ENCODE measurements at places on chromosomes 13 and 19. TPM values are rescaled to one million over a fixed set of nuclear protein-coding genes. Genes with fewer than 3 reads are reported as not detected.
A peak's percentile ranks its signal among the peaks of the same experiment; 100 is the strongest.

- no peak for DNase-seq
Measured at GRCh38 chr13:109213714-109214113, 572.7 kb downstream of the IRS2 start.

DNA sequence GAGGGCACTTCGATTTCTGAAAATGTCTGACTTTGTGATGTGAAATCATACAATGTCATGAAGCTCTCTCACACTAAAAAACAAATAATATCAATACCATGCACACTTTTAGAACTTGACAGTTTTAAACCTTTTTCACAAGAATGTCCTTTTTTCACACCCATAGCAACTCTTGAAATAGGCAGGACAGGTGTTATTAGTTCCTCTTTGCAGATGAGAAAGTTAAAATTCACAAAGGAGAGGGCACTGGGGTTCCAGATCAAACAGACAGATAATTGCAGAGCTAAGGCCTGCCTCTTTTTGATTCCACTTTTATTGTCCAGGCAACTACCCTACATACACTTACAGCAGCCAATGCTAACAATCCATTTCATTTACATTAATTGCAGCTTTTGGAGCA is 142.8 kb downstream of the KLF12 start:
- DNase-seq, result no peak

GRCh38 chr19:17431417-17431816 is 11.6 kb downstream of the MVB12A start:
- DNase-seq, result no peak

- no peak for DNase-seq
Measured at GRCh38 chr13:112449545-112449930, 73.4 kb downstream of the SPACA7 start.

- peak; percentile 59 for DNase-seq
Measured at GRCh38 chr19:51637362-51637978, 7.3 kb upstream of the SIGLEC5 start.

GRCh38 chr13:38624822-38625221 is 62.1 kb upstream of the FREM2 start:
- peak; percentile 93 for DNase-seq

GRCh38 chr13:66657165-66657881 is 572.8 kb downstream of the PCDH9 start:
- DNase-seq, result peak; percentile 8

DNA sequence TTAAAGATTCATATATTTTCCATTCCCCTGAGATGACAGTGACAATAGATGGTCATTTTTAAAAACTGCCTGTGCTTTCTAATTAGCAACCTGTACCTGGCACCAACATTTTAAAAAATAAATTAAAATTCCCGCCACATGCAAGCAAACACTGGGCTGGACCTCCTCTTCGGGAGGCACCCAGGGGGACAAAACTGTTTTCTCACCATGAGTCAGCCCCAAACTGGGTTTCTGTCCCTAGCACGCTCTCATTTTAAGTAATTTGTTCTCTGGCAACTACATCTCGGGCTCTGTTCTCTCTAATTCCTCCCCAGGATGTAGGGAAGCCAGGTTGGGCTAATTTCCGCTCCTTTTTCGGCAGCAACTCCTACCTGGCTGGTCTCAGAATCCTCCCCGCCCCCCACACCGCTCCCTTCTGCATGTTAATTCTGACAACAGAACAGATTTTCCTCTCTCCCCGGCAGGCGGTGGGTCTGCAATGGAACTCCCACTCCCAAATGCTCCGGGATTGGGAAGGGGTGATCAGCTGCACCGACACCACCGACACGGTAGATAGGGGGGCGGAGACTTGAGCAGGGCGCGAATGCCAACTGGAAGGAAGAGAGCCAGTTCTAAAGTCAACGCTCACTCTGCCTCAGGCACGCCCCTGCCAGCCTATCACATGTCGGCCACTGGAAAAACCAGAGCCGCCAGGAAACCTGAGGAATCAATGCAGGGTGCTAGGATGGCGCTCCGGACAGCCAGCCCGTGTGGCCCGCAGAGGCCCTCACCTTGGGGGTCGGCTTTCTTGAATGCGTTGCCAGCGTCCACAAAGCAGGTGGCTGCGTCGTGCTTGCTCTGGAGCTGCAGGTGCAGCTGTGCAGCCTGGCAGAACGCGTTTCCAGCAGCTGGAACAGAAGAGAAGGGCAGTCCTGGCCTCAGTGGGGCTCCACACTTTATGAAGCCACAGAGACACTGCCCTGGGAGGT is 14.7 kb downstream of the NAPA start:
- DNase-seq, result peak; percentile 71

DNA sequence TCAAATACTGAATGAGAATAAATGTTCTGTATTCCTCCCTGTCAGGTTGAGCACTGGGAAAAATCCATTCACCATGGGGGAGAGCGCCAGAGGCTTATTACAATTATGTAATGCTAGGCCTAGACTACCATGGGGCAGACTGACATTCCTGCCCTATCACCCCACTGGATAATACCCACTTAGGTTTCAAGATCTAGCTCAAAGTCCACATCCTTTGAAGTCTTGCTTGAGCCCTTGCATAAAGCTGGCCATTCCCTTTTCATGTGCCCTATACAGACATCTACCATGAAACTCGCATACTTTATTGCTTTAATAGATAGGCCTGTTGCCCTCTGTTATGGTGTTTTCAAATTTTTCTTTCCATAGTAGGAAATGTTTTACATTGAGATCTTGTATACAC is 149.3 kb downstream of the RGCC start:
- no peak for DNase-seq

- no peak for DNase-seq
Measured at GRCh38 chr19:18651733-18652132, 14.9 kb downstream of the KLHL26 start.

DNA sequence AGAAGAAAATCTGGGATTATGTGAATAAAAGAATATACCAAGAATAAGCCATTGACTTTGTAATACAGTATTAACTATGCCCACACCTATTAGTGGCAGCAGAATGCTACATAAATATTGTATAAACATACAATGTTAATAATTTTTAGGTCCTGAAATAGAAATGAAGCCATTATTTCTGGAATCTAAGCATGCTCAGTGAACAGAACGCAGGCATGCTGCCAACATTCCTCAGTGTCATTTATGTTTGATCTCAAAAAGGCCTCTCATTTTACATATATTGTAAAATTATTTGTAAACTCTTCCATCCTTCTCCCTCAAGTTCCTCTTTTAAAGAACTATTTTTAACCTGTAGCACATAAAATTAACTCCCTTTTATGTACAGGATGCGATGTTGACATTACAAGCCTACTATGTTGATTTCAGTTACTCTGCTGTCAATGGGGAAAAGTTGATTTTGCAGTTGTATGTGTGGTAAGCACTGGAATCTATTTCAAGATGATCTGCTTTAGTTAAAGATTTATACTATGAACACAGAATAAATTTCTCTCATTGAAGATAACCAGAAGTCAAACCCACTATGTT is 118.8 kb downstream of the VWA8 start:
- no peak for DNase-seq

DNA sequence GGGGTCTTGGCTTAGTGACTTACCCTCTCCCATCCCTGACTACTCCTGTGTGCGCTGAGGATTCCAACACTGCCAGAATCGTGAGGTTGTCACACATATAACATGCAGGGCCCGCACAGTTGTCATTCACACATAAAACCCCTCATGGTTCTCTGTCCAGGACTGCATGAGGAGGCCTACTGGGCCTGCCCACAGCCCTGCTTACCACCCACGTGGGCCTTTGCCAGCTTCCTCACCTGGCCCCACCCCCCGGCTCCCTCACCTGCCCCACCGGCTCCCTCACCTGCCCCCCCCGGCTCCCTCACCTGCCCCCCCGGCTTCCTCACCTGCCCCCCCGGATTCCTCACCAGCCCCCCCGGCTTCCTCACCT is 197.2 kb downstream of the TEX29 start:
- no peak for DNase-seq

DNA sequence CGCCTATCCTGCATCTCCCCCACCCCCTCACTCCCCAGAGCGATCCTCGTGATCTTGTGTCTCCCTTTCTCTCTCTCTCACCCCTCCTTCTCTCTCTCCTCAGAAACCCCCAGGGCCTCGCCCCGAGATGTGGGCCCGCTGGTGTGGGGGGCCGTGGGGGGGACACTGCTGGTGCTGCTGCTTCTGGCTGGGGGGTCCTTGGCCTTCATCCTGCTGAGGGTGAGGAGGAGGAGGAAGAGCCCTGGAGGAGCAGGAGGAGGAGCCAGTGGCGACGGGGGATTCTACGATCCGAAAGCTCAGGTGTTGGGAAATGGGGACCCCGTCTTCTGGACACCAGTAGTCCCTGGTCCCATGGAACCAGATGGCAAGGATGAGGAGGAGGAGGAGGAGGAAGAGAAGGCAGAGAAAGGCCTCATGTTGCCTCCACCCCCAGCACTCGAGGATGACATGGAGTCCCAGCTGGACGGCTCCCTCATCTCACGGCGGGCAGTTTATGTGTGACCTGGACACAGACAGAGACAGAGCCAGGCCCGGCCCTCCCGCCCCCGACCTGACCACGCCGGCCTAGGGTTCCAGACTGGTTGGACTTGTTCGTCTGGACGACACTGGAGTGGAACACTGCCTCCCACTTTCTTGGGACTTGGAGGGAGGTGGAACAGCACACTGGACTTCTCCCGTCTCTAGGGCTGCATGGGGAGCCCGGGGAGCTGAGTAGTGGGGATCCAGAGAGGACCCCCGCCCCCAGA is 12.8 kb upstream of the TOMM40 start:
- no peak for DNase-seq

GRCh38 chr13:100808330-100809128 is 133.9 kb upstream of the TMTC4 start:
- no peak for DNase-seq

DNA sequence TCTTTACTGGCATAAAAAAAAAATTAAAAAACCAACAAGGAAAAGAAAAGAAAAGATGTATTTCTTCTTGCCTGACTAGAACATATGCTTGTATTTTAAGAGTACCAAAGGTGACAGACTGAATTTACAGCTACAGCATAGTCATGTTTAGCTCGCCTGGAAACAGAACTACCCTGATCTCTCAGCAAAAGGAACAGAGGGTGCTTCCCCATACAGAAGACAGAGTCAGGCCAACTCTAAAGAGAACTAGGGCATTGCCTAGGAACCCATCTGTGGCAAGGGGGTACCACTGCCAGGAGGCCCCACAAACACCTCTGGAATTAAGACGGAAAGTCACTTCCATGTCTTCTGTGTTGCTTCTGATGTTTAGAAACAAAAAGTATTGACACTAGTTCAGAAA is 252.1 kb upstream of the STARD13 start:
- no peak for DNase-seq

GRCh38 chr19:17326595-17326966 is 8.1 kb downstream of the ANO8 start:
- DNase-seq, result peak; percentile 66

DNA sequence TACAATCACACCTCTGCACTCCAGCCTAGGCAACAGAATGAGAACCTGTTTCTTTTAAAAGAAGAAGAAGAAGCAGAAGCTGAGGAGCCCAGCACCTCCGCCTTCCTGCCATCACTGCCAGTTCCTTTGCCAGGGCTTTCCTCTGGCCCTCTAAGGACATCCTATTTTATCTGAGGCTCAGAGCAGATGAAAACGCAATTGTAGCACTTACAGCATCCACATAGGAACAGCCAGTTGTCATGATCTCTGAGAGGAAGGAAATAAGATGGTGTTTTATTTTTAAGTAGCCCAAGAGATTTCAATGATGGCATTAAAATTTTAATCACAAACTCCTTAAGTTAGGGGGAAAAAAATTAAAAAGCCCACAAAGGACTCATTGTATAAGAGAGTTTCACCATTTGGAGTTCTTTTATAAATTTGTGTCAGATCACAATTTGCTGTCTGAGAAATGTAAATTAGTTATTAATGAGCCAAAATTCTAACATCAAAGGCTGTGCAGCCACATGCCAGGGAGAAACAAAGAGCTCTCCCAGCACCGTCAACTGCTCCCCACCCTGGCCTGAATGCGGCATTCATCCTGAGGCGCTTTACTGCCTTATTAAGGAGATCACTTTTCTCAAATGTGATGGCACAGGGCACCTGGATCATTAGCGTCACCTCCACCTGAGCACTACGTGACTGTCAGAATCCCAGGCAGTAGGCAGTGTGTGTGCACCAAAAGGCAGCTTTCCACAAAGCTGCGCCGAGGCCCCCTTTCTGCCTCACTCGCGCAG is 393.0 kb downstream of the FOXO1 start:
- DNase-seq, result peak; percentile 3

- no peak for DNase-seq
Measured at GRCh38 chr13:107835339-107836018, 379.9 kb downstream of the LIG4 start.

GRCh38 chr19:46911456-46911855 is 50.7 kb downstream of the ARHGAP35 start:
- no peak for DNase-seq

The PRR12 gene
- total RNA-seq, result 41.6 TPM

The ZNF43 gene
- total RNA-seq, result 59.8 TPM

The NLRP11 gene
- not detected for total RNA-seq

The LILRB1 gene
- not detected for total RNA-seq

The TPT1 gene
- 1,385 TPM for total RNA-seq

The ZFP82 gene
- 17.1 TPM for total RNA-seq

The ZNF799 gene
- total RNA-seq, result 5.7 TPM

The CYP2A6 gene
- not detected for total RNA-seq

The DUS3L gene
- total RNA-seq, result 53.0 TPM

The LGALS13 gene
- total RNA-seq, result not detected

The ZNF135 gene
- 9.8 TPM for total RNA-seq

The RFX2 gene
- 5.2 TPM for total RNA-seq

The ZNF541 gene
- total RNA-seq, result 0.42 TPM

The FLT1 gene
- total RNA-seq, result 116 TPM

The ZNF486 gene
- total RNA-seq, result 38.9 TPM

The GSK3A gene
- total RNA-seq, result 47.0 TPM

The SPACA4 gene
- total RNA-seq, result not detected

The IRS2 gene
- 14.5 TPM for total RNA-seq
